Dermis blood vessel endothelial cell (primary cell): ENCODE measurements at places on chromosomes 12 and 14. TPM values are rescaled to one million over a fixed set of nuclear protein-coding genes. Genes with fewer than 3 reads are reported as not detected.

Gene MSI1
- not detected in 2 replicates for total RNA-seq

Gene DBX2
- not detected in 2 replicates for total RNA-seq

Gene MDM2
- 201 and 318 TPM in 2 replicates for total RNA-seq

Gene SEL1L
- 86.1 and 95.8 TPM in 2 replicates for total RNA-seq

Gene DDX11
- 19.7 and 27.8 TPM in 2 replicates for total RNA-seq

Gene PTPRQ
- total RNA-seq: under 0.01 TPM in 1 of 2 replicates, not detected in the other
